PC-9 (cell line): ENCODE measurements at places on chromosomes 7 and 10. TPM values are rescaled to one million over a fixed set of nuclear protein-coding genes. Genes with fewer than 3 reads are reported as not detected.

- no peak overlapping the region for H3K27ac ChIP-seq
- H3K4me1 ChIP-seq, result peaks cover 16% of the 10 kb centered on the region
- H3K4me3 ChIP-seq, result no peak overlapping the region
These were observed 49.5 kb upstream of the CREB5 start for GRCh38 chr7:28362812-28363211.

- H3K27me3 ChIP-seq, result no peaks in the 10 kb centered on the region
- peak; percentile 52 for DNase-seq
- peaks cover 23% of the 10 kb centered on the region for H3K4me1 ChIP-seq
- no peak overlapping the region for H3K27ac ChIP-seq
- no peaks in the 10 kb centered on the region for H3K36me3 ChIP-seq
- peak overlapping the region; percentile 75 for H3K4me3 ChIP-seq
These were observed 825 bp downstream of the RAB11FIP2 start for GRCh38 chr10:118045837-118046394.

DNA sequence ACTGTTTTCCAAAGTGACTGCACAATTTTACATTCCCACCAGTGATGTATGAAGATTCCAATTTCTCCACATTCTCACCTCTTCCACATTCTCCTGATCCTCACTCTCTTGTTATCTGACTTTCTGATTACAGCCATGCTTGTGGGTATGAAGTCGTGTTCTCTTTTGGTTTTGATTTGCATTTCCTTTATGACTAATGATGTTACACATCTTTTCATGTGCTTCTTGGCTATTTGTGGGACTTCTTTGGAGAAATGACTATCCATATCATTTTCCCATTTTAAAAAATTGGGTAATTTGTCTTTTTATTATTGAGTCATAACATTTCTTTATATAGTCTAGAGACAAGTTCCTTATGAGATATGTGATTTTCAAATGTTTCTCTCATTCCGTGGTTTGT, 10.5 kb upstream of the GIMAP8 start:
- no peak for DNase-seq
- H3K27me3 ChIP-seq, result peaks cover 90% of the 10 kb centered on the region
- H3K36me3 ChIP-seq, result no peaks in the 10 kb centered on the region
- H3K4me1 ChIP-seq, result no peaks in the 10 kb centered on the region
- H3K27ac ChIP-seq, result no peak overlapping the region

GRCh38 chr10:85641479-85642009, 725.1 kb downstream of the GRID1 start:
- no peaks in the 10 kb centered on the region for H3K27me3 ChIP-seq
- peaks cover 47% of the 10 kb centered on the region for H3K4me1 ChIP-seq
- peak overlapping the region; percentile 99 for H3K27ac ChIP-seq
- no peaks in the 10 kb centered on the region for H3K36me3 ChIP-seq

DNA sequence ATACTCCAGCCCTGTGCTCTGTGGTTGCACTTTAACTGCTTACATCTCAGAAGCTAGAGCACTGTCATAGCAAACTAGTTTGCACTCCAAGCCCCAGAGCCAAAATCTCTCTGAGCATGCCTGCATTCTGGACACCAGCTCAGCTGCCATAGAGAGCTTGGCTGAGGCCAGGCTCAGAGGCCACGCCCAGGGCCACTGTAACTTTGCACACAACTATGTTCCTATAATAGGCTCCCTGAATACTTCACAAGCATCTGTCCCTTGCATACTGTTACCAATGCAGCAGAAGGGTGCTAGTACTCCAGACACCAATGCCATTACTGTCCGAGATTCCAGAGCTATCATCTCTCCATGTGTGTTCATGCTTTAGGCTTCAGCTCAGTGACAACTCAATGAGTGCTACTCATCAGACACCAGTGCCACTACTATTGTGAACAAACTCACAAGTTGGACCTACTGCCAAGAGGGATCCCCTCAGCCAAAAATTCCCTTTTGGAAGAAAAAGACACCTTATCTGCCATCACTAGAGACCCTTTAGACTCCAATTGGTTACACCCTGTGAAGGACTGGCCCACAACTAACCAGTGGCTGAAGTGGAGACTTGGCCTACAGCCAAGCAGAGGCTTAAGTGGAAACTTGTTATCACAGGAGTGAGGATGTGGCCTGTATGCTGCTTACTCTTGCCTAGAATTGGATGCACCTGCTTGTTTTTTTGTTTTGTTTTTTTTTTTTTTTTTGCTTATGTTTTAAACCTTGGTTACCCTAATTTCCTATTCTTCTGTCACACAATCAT, 211.6 kb upstream of the MAGI2 start:
- H3K36me3 ChIP-seq, result no peaks in the 10 kb centered on the region
- no peak overlapping the region for H3K27ac ChIP-seq
- H3K27me3 ChIP-seq, result no peaks in the 10 kb centered on the region

The POLD2 gene
- total RNA-seq, result 217 and 249 TPM in 2 replicates

GRCh38 chr7:378551-379455, 88.8 kb downstream of the FOXL3 start:
- no peaks in the 10 kb centered on the region for H3K4me1 ChIP-seq
- no peak overlapping the region for H3K27ac ChIP-seq
- no peaks in the 10 kb centered on the region for H3K36me3 ChIP-seq
- peaks cover 95% of the 10 kb centered on the region for H3K27me3 ChIP-seq
- no peak for DNase-seq

GRCh38 chr10:79375321-79376077, 28.2 kb downstream of the PPIF start:
- H3K4me3 ChIP-seq, result no peak overlapping the region
- H3K27ac ChIP-seq, result no peak overlapping the region
- no peaks in the 10 kb centered on the region for H3K27me3 ChIP-seq
- 0 out of 2 replicates have a peak, but pooled peaks cover 10% of the 10 kb centered on the region for H3K4me1 ChIP-seq
- no peak for DNase-seq
- H3K36me3 ChIP-seq, result no peaks in the 10 kb centered on the region

- peak; percentile 9 for DNase-seq
- no peaks in the 10 kb centered on the region for H3K27me3 ChIP-seq
- H3K27ac ChIP-seq, result no peak overlapping the region
- H3K4me3 ChIP-seq, result no peak overlapping the region
These were observed 32.0 kb downstream of the EXOC6 start for GRCh38 chr10:92880233-92880861.

GRCh38 chr10:121325490-121326231, 272.6 kb downstream of the FGFR2 start:
- H3K36me3 ChIP-seq, result no peaks in the 10 kb centered on the region
- DNase-seq, result peak; percentile 48
- no peaks in the 10 kb centered on the region for H3K4me1 ChIP-seq
- H3K27me3 ChIP-seq, result no peaks in the 10 kb centered on the region

- no peaks in the 10 kb centered on the region for H3K27me3 ChIP-seq
- DNase-seq, result no peak
- no peak overlapping the region for H3K4me3 ChIP-seq
- H3K27ac ChIP-seq, result peak overlapping the region; percentile 51; the same call in 1 of the 2 replicates
These were observed 6.1 kb upstream of the PTPN12 start for GRCh38 chr7:77531038-77531437.

- DNase-seq, result no peak
- no peaks in the 10 kb centered on the region for H3K36me3 ChIP-seq
- H3K27ac ChIP-seq, result no peak overlapping the region
- no peaks in the 10 kb centered on the region for H3K4me1 ChIP-seq
These were observed 81.8 kb upstream of the SFMBT2 start for GRCh38 chr10:7492660-7493046.

The RAMP3 gene
- total RNA-seq, result not detected in 2 replicates

The CNPY1 gene
- not detected in 2 replicates for total RNA-seq

The SAP25 gene
- total RNA-seq, result 11.0 and 15.3 TPM in 2 replicates

The SLC26A4 gene
- total RNA-seq, result 0.80 and 1.7 TPM in 2 replicates

The PIK3CG gene
- not detected in 2 replicates for total RNA-seq

DNA sequence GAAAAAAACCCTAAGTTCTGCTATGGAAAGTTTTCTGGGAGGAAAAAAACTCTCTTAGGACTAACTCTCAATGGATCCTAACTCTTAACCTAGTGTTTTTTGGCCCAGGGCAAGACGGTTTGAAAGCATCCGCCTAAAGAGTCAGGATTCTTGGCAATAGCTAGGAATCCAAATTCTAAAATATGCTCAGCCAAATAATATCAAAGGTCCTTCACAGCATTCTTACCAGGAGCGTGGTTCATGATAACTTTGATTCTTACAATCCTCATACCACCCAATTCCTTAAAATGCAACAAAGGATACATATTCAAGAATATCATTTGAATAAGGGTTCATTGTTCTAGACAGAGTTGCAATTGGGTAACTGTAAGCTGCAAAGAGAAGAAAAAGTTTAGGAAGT, 21.3 kb downstream of the CPA1 start:
- no peak overlapping the region for H3K4me3 ChIP-seq
- peaks cover 5% of the 10 kb centered on the region; the same call in 1 of the 2 replicates for H3K36me3 ChIP-seq
- H3K4me1 ChIP-seq, result no peaks in the 10 kb centered on the region
- DNase-seq, result no peak
- no peak overlapping the region for H3K27ac ChIP-seq
- H3K27me3 ChIP-seq, result no peaks in the 10 kb centered on the region

DNA sequence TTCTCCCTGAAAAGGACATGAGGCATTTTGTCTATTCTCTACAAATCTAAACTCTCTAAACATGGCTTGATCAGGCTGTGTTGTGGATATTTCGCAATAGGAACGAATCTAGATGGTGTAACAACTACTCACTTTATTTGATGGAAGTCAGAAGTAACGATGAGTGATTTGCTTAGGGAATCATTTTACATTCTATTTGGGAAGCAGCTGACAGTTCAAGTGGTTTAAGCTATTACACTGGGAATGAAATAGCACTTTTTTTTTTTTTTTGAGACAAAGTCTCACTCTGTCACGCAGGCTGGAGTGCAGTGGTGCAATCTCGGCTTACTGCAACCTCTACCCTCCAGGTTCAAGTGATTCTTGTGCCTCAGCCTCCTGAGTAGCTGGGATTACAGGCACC, 44.1 kb downstream of the NPY start:
- no peaks in the 10 kb centered on the region for H3K4me1 ChIP-seq
- no peak overlapping the region for H3K27ac ChIP-seq
- no peak for DNase-seq

DNA sequence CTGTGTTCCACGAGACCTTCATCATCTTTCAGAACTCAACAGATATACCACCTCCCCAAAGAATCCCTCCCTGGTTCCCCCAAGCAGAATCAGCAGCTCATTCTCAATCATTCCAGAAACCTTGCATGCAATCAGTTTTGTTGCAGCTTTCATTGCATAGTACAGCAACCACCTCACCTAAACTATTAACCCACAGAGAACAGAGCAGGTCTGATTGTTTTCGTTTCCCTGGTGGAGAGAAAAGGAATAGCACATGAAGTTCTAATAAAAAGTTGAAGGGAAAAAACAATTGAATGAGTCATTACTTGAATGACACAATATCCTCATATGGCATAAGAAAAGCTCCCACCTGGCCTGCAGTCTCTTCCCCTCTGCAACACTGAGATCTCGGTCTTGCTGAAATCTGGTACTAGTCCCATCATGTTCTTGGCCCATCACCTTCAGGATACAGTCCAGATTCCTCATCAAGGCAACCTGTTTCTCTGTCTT, 147.1 kb upstream of the GDF10 start:
- no peak overlapping the region for H3K4me3 ChIP-seq
- no peaks in the 10 kb centered on the region for H3K27me3 ChIP-seq
- DNase-seq, result peak; percentile 52
- no peaks in the 10 kb centered on the region for H3K36me3 ChIP-seq

GRCh38 chr7:57789130-57789529, 339.2 kb downstream of the ZNF716 start:
- DNase-seq, result no peak
- no peaks in the 10 kb centered on the region for H3K36me3 ChIP-seq
- peaks cover 3% of the 10 kb centered on the region; the same call in 1 of the 2 replicates for H3K27me3 ChIP-seq
- H3K4me1 ChIP-seq, result no peaks in the 10 kb centered on the region

The MGMT gene
- total RNA-seq, result 21.2 and 28.1 TPM in 2 replicates

The FOXI2 gene
- total RNA-seq, result not detected in 2 replicates
